ENCODE measurements at places on chromosomes 11 and 22.

GRCh38 chr22:17627961-17628405, 566 bp downstream of the ATP6V1E1 start:
- DNase-seq = peak; percentile 33

- DNase-seq = no peak
Observed at GRCh38 chr11:113199866-113200265, 114.5 kb upstream of the TTC12 start.

- DNase-seq = no peak
Observed at GRCh38 chr11:68812526-68812925, 29.2 kb downstream of the CPT1A start.

GRCh38 chr11:31799435-31800397, 11.4 kb downstream of the PAX6 start:
- no peak for DNase-seq

- DNase-seq = no peak
Observed at GRCh38 chr11:102279641-102280170, 37.6 kb upstream of the BIRC3 start.

DNA sequence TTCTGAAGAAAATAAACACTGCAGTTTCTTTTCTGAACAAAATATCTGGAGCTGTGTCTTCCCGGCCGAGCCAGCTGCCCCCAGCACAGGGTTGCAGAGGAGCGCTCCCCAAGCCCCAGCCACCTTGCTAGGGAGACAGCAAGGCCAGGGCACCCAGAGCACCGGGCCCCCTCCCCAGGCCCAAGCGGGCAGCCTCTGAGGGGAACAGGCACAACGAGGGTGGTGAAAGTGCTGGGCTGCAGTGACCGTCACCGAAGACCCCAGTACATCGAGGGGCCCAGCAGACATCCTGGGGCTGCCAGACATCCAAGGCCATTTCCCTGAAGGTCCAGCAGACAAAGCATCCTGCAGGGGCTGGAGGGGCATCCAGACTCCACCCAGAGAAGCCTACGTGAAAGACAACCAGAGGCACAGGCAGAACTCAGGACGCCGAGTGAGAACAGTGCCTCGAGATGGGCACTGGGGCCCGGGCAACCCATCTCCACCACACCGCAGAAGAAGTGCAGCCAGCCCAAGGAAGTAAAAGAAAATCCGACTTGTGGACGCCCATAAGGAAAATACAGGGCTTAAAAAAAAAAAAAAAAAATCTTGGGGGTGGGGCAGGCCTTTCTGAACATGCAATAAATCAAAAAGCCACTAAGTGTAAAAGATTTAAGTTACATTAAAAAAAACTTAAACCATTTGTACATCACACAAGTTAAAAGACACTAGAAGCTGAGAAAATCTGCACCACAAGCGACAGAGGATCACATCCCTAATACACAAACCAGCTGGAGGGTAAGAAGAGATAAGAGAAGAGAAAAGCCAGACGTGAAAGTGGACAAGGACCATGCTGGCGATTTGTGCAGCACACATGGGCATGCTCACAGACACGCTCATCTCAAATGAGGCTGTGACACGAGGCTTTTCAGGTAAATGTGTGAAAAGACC, 36.0 kb upstream of the COMT start:
- DNase-seq = no peak

- no peak for DNase-seq
Observed at GRCh38 chr11:72124046-72124445, 11.5 kb upstream of the FOLR3 start.

- DNase-seq = no peak
Observed at GRCh38 chr22:47724751-47725150, 962.3 kb downstream of the TBC1D22A start.

DNA sequence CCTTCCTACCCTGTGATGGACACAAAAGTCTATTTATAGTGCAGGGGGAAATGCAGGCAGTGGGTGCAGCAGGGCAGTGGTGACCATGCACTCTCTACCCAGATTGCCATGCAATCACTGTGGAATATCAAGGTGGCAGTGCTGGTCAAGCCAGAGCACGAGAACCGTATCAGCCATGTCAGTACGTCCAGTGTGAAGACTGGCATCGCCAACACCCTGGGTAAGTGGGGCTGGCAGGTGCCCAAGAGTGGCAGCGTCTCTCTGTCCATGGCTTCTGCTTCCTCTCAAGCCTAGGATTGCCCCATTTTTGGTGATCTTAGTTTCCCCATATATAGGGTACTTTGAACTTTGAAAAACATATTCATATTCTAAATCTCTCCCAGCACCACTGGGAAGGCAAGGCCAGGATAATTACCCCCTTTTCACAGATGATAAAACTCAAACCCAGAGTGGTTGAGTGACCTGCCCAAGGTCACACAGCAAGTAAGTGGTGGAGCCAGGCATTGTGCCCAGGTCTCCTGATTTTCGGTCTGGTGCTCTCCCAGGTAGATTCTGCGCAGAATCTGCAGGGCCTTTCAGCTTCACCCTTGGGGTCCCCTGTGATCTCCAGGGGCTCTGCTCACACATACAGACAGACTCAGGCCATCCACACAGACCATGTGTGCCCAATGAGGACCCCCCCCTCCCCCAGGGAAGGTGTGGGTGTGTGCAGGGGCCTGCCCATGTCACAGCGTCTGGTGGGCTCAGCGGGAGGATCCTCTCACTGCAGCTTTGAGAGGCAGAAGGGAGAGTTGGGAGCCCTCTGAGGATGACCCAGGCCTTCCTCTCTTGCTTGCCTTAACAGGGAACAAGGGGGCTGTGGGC, 7.1 kb downstream of the INPPL1 start:
- DNase-seq = no peak

All from suppressor macrophage (primary cell).